Activated naive CD4-positive, alpha-beta T cell treated with anti-CD3 and anti-CD28 coated beads, Interleukin-2, amount 50 U/mL, for 72 hours (primary cell): ENCODE measurements at places on chromosomes 5 and 9.

- DNase-seq: peak; percentile 88
Observed at GRCh38 chr9:136807281-136808074, at the start of gene RABL6. Gene RABL6 (plus strand): TSS chr9:136807948. CDS start chr9:136808197, 249 bp downstream.

GRCh38 chr5:119286511-119287488 lies 69.0 kb upstream of the TNFAIP8 start:
- DNase-seq: no peak

- no peak for DNase-seq
Observed at GRCh38 chr9:21104787-21105186, 27.0 kb upstream of the IFNB1 start.

- DNase-seq: no peak
Observed at GRCh38 chr9:125189011-125189360, 617 bp downstream of the PPP6C start.
